Posterior cingulate gyrus (tissue), 11 donors: ENCODE measurements at places on chromosomes 3 and 15.
A peak's percentile ranks its signal among the peaks of the same experiment; 100 is the strongest.

DNA sequence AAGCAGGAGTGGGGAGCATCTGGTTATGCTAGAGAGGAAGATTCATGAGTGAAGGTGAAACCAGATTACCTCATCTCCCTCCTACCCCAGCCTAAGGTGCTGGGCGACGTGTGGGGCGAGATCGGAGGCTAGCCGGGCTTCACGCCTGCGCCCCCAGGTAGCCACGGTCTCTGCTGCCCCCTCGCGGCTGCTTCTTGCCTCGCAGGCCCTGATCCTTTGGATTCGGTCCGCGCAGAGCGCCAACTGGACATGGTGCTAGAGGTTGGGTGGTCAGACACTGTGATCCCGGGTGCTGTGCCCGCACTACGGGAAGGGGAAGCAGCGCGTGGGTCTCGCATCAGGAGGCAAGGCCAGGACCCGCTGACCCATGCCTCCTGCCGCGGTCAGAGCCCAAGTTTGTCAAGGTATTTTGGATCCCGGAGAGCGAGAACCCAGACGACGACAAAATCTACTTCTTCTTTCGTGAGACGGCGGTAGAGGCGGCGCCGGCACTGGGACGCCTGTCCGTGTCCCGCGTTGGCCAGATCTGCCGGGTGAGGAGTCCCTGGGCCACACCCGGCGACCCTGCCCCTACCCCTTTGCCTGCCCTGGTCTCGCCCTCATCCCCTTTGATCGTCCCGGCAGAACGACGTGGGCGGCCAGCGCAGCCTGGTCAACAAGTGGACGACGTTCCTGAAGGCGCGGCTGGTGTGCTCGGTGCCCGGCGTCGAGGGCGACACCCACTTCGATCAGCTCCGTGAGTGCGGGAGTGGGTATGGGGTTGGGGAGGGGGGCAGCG is 4.2 kb downstream of the SEMA3B start:
- peak; percentile 86 for DNase-seq

DNA sequence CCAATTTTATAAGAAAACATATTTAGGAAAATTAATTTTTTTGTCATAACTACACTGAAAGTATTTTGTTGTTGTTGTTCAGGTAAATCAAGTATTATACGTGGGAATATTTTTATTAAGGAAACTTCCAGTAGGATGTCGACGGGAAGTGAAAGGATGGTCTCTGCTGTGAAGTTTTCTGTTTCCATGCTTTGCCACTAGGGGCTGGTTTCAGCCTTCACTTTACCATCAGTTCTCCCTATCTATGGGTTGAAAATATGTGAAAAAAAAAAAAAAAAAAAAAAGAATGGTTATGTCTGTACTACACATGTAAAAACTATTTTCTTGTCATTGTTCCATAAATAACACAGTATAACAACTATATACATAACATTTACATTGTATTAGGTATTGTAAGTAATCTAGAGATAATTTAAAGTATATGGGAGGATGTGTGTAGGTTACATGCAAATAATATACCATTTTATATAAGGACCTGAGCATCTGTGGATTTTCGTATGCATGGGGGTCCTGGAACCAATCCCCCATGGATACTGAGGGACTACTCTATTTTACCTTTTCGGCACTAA is 136.7 kb downstream of the SMAD6 start:
- no peak for DNase-seq

DNA sequence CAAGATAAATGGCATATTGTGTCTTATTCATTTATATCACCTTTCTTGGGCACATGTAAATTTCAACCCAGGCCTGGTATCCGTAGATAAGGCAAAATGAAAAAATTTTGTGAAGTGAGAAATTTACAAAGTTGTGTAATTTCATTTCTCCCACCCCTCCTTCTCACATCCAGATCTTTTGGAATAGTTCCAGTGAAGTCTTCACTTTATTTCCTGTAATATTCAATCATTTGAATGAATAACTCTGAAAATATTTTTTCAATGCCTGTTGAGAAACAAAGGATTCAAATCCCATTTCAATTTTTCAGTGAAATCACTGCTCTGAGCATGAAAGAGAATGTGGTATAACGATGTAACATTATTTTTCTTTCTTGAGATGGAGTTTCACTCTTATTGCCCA is 53.4 kb downstream of the BTLA start:
- DNase-seq = no peak

DNA sequence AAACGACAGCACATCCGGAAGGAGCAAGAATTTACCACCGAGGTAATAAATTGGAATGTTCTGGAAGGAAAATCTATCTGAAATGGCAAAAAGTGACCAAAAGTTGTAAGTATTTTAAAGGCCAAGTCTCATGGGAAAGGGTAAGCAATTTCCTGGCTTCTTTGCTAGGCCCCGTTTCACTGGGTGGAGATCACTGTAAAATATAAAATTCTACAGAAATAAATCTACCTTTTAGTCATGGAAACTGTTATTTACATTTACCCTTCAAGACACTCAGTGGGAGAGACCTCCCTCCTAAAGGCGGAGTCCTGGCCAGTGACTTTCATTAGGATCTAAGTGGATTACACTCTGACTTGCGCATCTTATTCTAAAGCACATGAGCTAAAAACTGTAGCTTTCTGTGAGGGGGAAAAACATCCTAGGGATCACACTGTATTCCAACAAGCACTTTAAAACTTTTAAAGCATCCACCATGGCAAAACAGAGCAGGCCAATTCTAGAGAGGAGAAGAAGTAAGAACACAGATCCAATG is 28.8 kb downstream of the LYZL4 start:
- no peak for DNase-seq

DNA sequence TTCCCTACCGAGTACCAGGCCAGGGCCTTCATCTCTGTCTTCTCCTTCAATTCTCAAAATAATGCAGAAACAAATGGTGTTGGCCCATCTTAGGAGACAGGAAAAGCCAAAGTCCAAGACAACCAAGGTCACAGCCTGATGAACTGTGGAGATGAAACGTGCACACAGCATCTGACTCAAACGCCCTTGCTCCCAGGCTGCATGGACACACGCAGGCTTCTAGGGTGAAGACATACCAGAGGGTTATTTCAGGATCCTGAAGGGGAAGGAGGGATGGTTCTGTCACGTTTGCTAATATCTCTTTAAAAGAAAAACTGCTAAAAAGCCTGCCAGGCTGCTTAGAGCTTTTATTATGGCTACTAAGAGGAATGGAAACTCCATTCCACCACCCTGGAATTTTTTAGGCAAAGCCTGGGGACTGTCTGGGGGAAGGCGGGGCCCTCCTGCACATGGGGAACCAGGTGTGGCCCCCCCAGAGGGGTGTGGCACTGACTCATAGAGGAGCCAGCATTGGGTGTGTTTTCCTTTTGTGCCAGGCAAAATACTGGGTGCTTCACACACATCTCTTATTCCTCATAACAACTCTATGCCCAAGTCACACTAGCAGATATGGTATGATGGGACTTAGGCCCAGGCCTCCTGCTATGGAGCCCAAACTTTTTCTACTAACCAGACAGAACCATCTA is 62.9 kb downstream of the UMPS start:
- no peak for DNase-seq
